ENCODE measurements at places on chromosomes 11 and 22.

DNA sequence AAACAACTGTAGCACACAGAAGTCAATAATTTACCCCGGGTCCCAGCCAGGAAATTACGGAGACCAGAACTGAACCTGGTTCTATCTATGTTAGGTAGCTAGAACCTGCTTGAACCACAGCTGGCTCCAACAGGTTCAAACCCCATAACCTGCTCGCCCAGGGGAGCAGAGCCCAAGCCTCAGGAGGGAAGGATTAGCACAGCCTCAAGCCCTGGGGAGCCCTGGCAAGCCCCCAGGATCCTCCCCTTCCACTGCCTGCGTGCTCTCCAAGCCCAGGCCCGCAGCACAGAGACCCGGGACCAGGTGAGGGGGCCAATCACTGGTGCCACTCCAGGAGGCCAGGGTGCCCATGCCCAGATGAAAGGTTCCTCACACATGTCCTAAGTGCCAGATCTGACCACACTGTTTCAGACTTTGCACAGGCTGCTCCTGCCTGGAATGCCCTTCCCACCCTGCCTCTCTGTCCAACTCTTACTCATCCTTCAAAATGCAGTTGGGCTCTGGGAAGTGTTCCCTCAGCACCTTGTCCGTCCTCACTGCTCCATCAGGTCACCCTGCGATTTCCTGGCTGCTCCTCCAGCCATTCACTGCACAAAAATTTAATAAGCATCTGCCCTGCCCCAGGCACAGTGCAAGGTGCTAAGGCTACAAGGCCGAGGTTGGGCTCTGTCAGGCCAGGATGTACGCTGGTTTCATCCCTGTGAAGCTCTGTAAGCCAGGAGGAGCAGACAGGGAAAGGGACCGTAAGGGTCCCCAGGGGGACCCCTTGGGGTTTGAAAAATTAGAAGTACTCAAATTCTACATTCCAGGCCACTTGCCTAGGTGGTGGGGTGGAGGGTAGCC lies 32.2 kb downstream of the ARRB1 start:
- no peak for DNase-seq

GRCh38 chr11:74012074-74012809 lies 3.4 kb upstream of the UCP3 start:
- DNase-seq, result no peak

DNA sequence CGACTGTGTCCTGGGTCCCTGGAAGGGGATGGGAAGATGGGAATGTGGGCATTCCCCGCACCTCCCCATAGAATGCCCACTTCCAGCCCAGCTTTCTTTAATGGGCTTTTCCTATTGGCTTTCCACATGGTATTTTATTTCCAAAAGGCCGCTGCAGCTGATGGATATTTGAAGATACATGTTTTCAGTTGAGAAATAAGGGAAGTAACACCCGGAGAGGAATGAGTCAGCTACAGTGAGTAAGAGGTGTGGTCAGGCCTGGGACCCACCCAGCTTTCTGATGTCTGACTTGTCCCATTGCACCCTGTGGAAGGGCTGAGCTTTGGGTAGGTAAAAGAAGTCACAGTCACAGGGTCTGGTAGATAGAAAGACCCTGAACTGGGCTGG lies 476.9 kb downstream of the MIAT start:
- DNase-seq, result peak; percentile 7

DNA sequence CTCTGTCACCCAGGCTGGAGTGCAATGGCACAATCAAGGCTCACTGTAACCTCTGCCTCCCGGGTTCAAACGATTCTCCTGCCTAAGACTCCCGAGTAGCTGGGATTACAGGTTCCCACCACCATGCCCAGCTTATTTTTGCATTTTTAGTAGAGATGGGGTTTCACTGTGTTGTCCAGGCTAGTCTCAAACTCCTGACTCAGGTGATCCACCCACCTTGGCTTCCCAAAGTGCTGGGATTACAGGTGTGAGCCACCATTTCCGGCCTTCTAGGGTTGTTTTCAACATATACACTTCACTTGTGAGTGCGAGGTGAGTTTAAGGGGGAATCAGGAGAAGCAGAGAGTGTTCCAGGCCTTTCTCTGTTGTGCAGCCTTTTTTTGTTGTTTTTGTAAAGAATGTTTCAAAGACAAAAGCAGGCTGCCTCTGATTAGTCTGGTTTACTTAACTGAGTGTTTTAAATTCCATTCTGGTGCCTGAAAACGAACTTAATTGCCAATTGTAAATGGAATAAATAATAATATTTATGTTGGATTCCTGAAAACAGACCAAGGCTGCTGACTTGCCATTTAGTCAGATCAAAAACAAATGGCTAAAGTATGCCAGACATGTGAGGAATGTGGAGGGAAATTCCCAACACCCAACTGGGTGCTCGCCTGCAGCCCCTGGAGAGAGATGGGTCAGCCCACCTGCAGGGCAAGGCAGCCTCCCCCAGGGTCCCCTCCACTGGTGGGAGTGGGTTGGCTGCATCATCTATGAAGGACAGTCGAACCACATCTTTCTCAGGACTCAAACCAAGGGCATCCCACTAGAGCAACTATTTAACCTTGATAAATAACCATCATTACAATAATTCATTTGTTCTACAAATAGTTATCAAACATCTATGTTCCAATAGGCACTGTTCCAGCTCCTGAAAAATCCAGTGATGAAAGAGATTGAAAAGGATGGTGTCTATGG lies 4.6 kb upstream of the RANGAP1 start:
- DNase-seq, result no peak

DNA sequence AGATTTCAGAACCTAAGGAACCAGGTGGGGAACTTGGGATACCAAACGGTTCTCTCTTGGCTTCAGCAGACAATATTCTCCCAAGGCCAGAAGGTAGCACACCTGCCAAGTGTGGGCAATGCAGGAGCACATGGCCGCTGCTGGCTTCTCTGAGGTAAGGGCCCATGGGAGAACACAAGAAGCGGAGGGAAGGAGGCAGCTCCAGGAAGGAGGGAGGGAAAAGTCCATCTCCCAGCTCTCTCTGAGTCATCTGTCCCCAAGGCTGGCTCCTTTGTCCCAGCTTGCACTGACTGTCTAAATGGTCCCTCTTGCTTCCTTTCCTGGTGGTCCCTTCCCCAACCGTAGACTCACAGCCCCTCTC lies 557.9 kb upstream of the CADM1 start:
- DNase-seq, result no peak

- DNase-seq, result no peak
Observed at GRCh38 chr11:76355172-76355571, 25.8 kb downstream of the THAP12 start.

GRCh38 chr11:119921571-119921970 lies 192.6 kb upstream of the NECTIN1 start:
- no peak for DNase-seq

- no peak for DNase-seq
Observed at GRCh38 chr11:15144347-15144746, 29.6 kb downstream of the INSC start.

GRCh38 chr11:69915151-69915500 lies 95.9 kb upstream of the FGF3 start:
- no peak for DNase-seq

GRCh38 chr11:15555161-15555560 lies 440.4 kb downstream of the INSC start:
- no peak for DNase-seq

- peak; percentile 86 for DNase-seq
Observed at GRCh38 chr22:37218771-37219411, 6.6 kb upstream of the SSTR3 start.

- DNase-seq, result no peak
Observed at GRCh38 chr22:24893341-24894070, 53.0 kb downstream of the LHFPL7 start.

GRCh38 chr22:41952713-41953112 lies 763 bp downstream of the SMIM45 start:
- DNase-seq, result no peak

DNA sequence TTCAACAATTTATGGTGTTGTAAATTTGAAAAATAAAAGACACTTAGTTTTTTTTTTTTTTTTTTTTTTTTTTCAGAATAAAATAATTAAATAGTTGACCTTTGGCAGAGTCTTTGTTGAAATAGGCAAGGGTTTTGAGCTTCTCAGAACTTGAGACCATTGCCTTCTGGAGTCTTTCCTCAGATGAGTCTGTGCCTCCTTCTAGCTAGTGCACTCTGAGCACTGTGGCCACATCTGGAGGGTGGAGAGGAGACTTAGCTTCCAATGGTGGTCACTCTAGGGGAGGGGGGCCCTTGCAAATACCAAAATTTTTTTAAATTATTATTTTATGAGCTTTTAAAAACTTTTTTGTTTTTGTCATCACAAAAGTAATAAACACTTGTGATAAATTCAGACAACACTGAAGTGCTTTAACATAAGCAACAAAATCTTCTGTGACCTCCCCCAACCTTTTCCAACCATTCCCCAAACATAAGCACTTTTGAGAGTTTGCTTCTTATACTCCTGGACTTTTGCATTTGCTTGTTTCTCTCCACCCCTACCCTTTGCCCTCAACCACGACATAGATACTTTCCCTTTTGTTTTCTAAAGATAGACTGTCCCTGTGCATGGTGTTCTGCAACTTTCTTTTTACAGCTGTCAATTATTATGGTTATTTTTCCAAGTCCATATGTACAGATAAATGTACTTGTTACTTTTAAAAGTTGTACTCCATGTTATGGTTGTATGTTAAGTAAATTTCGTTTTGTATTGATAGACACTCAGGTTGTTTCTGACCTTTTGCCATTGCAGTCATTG lies 41.1 kb downstream of the BMAL1 start:
- peak; percentile 27 for DNase-seq

- DNase-seq, result no peak
Observed at GRCh38 chr22:32583074-32583682, 108.6 kb downstream of the FBXO7 start.

DNA sequence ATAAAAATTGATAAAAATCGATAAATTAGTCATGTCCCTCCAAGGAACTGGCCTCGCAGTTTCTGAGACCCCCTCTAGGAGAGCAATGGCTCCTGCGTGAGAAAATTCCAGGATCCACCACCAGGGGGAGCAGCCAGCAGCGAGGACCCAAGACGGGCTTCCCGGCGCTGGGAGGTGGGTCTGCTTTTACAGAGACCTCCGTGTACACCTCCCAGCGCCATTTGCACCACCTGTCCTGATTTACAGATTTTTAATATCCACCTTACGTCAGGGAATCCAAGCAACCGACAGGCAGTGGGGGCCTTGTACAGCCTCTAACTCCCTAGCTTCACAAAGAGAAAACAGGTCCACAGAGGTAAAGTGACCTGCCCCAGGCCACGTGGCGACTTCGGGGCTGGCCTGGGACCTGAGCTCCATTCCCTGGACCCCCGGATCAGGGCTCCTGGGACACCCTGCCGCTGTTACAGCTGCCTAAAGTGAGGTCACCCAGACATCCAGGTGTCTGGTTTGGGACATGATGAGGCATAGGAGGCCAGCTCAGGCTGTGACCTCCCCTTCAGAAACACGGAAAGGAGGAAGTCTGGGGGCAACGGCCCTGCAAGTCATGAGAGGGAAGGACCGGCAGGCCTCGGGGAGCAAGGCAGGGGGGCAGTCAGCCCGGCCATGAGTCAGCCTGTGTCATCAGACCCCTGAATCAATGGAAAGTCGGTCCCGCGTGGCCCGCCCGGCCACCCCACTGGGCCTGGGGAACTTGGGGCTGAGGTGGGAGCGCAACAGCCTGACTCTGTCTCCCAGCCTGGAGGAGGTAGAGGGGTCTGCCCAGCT lies 3.5 kb downstream of the OSM start:
- DNase-seq, result peak; percentile 73

GRCh38 chr22:44336962-44337677 lies 24.4 kb upstream of the SHISAL1 start:
- no peak for DNase-seq

- DNase-seq, result no peak
Observed at GRCh38 chr11:2590965-2591754, 108.6 kb downstream of the KCNQ1OT1 start.

DNA sequence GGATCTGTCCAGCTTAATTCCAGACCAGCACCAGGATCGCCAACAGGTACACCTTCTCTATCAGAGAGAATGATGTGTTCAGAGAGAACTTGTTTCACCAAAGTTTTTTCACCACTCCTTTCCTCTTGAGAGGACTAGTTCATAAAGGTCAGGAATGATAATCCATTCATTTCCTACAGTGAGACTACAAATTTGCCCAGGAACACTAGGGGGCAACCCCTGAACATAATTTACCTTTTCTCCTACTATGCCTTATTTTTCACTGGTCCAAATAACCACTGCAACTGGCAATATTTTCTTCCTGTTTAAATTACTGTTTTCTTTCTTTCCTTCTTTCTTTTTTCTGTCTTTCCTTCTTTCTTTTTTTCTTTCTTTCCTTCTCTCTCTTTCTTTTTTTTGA lies 22.5 kb downstream of the CAVIN3 start:
- no peak for DNase-seq

GRCh38 chr11:61418136-61418535 lies 11.6 kb downstream of the CPSF7 start:
- no peak for DNase-seq

DNA sequence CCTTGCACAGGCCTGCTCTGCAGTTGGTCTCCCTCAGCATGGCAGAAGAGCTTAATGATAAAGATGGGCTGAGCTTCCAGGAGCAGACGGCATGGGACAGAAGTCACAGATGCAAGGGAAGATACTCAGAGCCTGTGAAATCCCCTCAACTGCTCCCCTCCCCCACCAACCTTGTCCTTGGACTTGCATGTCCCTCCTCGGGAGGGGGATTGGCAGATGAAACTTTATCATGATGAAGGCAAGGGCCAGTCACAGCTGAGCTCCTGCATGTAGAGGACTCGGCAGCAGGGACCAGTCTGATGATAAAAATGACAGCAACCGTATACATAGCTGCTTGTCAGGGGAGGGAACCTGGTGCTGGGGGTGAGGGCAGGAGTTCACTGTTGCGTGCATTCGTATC lies 6.8 kb upstream of the SLC22A8 start:
- DNase-seq, result no peak

GRCh38 chr11:11969380-11970215 lies 38.8 kb downstream of the DKK3 start:
- no peak for DNase-seq

GRCh38 chr22:48072777-48073176 lies 1310.3 kb downstream of the TBC1D22A start:
- no peak for DNase-seq
